ENCODE measurements at places on chromosomes 1 and 21.
A peak's percentile ranks its signal among the peaks of the same experiment; 100 is the strongest.

DNA sequence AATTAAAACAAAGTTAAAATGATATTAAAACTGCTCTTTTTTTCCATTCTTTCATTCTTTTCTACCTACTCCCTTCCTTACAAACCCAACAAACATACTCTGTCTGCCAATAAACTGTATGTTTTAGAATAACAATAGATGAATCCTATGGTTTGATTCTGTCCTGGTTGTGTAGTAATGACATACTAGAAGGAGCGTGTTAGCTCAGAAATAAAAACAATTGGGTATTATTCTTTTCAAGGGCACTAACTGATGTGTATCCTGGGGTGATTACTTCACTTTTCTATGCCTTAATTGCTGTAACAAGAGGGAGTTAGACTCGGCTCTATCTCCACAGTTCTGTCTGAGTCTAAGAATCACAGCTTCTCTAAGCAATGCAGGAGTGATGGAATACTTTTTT is 194.4 kb downstream of the GIPC2 start:
- no peak for DNase-seq

DNA sequence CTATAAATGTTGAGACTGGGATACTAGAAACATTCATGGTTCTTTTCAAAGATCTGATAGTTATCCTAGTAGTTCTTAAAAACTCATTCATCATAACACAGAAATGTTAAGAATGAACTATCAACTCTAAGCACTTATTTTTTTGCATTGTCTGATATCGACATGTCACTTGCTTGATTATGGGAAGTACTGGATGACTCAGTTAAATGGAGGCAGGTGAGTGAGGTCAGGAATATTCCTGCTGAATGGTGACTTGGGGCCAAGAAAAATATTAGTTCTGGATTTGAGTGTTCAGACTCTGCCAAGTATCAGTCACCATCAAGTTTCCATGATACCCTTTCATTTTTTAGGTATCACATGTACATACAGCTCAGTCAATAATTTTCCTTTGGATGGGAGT is 63.6 kb downstream of the NEK7 start:
- no peak for DNase-seq

- DNase-seq: no peak
Observed at GRCh38 chr1:91335603-91336002, 69.0 kb downstream of the HFM1 start.

DNA sequence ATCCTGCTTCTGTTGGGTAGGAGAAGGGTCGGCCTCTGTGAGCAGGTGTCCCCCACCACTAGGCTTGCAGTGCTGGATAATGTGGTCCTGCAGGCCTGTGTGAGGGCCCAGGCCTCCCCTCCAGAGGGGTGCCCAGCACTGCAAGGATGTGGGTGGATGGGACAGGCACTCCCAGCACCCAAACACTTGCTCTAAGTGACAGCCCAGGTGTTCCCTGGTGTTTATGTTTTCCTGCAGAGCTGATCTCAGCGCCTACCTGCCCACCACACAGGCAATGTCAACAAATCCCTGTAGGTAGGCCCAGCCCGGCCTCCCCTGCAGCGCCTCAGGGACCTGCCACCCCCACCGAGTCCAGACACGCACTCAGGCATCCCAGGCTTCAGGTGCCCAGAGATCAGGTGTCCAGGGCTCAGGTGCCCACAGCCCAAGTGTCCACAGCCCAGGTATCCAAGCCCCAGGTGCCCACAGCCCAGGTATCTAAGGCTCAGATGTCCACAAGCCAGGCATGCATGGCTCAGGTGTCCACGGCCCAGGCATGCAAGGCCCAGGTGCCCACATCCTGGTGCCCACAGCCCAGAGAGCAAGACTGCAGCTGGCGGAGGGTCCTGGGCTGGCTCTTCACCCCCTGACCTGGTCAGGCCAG is 59.2 kb downstream of the WNT9A start:
- peak; percentile 69 for DNase-seq

DNA sequence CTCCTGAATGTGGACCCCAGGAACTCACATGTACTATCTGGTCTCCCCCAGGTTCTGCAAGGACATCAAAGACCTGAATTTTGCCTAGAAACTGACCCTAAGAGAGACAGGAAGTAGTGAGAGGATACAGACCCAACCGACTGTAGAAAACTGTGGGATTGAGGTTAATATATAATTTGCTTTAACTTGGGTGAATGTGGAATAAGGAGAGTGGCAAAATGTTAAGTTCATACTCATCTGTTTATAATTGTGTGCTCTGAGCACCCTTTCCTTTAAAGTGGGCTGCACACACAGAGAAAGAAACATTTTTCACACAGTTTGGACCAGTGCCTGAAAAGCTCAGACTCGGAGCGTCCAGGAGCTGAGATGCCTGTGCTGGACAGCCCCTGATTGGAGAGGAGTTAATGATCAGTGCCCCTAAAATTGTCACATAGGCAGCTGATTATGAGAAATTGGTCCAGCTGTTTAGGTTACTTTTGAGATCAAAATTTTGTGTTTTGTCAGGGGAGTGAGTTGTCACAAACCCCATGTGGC is 37.2 kb downstream of the ROR1 start:
- no peak for DNase-seq

DNA sequence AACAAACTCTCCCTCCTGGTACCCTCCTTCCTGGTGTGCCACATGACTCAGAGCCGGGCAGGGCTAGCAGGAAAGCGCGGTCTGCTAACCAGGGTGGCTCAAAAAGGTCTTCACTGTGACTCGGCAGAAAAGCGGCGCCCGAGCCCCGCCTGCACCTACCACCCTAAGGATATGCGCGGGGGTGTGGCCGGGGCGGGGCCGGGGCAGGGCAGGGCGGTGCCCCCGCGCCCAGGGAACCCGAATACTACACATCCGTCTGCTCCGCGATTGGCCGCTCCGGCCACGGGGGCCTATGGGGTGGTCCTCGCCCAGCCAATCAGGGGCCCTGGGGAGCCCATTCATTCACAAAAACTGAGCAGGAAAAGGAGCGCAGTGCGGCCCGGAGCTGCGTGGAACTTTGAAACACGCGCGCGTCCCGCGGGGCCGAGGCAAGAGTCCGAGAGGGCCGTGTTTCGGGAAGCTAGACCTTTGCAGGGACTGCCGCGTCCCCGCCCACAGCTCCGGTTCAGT is 1.7 kb downstream of the LRP8 start:
- peak; percentile 92 for DNase-seq

DNA sequence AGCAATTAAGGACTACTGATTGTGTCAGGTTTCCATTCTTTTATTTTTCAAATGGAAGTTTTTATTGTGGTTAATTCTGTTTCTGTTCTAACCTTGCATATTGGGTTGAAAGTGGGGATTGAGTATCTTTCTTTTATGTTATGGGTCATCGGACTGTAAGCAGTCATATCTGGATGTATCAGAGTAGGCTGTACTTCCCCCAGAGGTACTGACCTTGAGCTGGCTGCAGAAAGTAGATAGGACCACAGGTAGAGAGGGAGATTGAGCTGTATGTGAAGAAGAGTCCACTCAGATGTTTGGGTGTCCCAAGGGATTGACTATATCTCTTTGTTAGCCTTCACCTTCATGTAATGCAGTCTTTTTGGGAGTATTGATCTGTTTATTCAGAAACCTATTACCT is 20.5 kb upstream of the ALG14 start:
- no peak for DNase-seq

- peak; percentile 37 for DNase-seq
Observed at GRCh38 chr1:27392778-27393635, 585 bp downstream of the GPR3 start.

All from NCI-H146 (cell line).